ENCODE measurements at places on chromosomes 7 and 10.

DNA sequence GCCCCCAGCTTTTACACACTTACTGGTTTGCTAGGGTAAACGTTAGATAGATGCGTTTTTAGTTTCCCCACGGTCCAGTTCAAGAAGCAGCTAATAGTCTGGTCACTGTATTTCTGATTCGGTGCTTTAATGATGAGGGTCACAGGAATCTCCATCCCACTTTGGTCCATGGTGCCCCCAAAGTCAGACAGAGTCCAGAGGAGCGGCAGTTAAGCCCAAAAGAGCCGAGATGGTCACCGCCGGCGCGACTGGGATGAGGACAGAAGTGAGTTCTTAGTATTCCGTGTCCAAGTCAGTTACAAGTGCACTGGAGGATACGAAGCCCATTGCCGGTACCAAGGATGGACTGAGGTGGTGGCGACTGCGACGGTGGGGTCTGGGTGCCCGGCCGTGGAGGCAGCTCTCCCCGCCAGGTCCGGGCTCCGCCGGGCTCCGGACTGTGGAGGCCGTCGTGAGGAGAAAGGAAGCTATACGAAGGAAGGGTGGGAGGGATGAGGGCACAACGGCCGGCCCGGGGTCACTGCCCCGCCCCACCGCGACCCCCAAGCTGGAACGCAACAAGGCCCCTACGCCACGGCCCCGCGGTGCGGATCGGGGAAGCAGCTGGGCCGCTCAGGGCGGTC, 663 bp downstream of the HERPUD2 start:
- DNase-seq, result peak; percentile 68

DNA sequence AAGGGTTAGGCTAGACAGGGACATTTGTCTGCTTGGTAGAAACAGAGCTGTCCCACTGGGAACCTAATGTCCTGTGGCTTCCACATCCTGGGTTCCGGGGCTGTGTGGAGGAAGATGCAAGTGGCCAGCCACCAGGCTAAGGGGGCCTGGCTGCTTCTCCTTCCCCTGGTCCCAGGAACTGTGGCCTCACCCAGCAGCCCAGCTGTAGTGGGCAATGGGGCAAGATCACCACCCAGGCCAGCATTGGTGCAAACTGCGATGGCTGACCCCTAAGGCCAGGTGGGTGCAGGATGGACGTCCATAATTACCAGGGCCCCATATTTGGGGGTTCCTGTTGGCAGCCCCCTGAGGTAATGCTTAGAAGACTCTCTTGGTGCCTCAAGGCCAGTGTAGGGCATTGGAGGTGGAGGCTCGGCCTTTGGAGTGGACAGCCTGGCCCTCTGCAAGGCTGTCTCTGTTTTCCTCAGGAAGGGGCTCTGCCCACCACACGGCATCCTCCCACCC, 226.7 kb downstream of the TCF7L2 start:
- no peak for DNase-seq

DNA sequence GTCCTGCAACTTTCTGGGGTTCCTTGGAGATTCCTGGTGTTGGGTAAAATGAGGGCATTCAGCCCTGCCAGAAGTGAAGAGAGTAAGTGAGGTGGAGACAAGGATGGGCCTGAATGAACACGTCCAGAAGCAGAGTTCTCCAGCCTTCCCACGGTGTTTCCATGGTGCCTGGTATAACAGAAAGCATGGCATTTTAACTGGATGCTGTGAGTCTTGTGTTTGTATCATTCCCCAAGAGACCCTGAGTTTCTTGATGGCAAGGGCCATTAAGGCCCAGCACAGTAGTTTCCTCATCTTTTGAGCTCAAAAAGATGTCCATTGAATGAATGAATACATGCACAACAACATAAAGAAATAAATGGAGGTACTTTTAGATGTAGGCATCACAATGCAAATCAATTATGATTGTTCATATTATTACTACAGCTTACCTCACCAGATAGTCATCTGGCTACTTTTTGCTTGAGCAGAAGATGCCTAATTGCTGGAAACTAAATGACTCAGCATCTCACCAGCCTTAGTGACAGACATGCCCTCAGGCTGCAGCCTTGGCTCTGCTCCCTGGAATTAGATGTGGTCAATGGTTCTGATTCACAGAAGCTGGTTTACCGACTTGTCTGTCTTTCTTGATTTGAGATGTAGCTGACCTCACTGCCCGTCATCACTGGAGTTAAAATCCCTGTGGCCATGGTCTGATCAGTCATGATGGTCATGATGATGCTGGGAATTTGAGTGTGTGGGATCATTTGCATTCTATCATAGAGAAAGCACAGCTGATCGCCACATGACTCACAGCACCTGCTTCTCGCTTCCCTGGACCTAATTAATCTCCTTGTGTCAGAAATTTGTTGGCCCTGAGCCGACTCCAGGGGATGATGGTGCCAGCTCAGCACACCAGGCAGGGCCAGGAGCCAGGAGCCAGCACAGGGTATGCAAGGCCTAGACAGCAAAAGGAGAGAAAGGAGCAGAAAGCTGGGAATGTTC, 83.9 kb downstream of the CXCL12 start:
- DNase-seq, result no peak

GRCh38 chr10:102802920-102803534, 34.2 kb downstream of the CYP17A1 start:
- peak; percentile 91 for DNase-seq

DNA sequence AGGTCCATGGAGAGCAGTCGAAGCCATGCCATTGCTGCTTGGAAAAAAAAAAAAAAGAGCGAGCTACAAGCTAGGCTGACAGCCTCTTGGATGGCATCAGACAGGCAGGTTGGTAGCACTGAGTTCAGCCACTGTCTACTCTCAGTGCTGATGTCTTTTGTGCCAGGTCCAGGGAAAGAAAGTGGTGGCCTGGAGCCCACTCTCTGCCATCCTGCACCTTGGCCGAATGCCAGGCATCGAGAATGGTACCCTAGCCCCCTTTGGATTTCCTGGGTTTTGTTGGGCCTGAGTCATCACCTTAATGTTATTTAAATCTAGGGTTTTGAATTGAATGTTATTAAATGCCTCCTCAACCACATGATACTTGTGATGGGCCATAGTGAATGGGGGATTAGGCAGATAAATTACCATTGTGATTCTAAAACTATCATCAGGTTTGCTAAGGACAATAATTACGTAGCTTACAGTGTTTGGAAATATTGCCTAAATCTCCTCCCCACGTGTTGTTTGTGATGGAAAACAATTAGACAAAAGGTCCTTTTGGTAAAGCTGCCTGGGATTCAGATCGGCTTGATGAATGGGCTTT, 195.7 kb upstream of the GPR26 start:
- DNase-seq, result peak; percentile 29

DNA sequence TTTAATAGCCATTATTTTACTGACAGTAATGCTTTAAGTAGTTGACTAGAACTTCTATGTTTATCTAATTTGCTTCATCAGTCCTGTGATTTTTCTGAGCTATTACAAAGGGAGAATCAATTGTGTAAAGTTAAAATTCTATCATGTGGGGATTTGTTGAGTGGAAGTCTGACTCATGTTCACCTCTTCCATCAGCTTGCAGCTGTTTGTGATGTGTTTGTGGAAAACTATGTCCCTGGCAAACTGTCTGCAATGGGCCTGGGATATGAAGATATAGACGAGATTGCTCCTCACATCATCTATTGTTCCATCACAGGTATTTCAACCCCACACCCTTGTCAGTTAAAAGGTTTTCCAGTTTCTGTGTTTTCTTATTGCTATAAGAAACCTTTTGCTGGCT, 59.9 kb downstream of the SUGCT start:
- DNase-seq, result no peak

- DNase-seq, result no peak
Observed at GRCh38 chr7:139451638-139452037, 31.8 kb downstream of the KLRG2 start.
